Amniotic epithelial cell (primary cell): ENCODE measurements at places on chromosomes 4 and X.
A peak's percentile ranks its signal among the peaks of the same experiment; 100 is the strongest.

- peak; percentile 81 for DNase-seq
Measured at GRCh38 chr4:4492161-4492847, 49.5 kb downstream of the STX18 start.

- no peak for DNase-seq
Measured at GRCh38 chr4:41670530-41670929, 78.0 kb downstream of the PHOX2B start.

- DNase-seq, result no peak
Measured at GRCh38 chr4:78651250-78651860, 99.8 kb downstream of the ANXA3 start.

DNA sequence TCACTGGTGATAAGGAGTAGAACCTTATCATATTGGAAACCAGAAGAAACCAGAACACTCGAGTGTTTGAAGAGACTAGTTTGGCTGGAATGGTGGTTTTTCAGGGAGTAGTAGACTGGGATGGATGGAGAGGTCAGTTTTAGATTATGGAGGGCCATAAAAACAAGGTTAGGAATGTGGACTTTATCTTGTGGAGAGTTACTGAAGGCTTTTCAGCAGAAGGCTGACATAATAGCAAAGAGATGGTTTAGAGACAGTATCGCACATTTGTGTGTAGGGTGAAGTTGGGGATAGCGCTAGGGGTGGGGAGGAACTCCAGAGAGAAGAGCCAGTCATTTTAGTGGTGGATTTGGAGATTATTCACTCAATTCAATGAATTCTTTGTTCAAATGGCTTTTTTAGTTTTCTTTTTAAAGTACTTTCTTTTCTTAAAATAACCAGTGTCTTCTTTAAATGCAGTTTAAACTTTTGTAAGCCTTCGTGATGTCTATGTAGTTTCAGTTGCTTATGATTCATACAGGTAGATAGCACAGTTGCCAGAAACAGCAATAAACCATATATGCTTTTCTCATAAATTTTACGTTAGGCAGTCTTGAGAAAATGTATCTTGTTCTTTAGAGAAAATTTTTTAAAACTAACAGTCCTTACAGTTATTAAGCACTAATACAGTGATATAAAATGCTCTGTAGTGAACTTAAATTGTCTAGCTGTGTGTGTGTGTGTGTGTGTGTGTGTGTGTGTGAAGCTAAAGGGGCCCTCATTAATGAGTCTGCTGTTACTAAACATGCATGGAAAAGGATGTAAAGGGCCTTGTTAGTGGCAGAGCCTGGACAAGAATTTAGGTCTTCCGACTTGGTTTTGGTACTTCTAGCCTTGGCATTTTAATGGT is 3.8 kb downstream of the ARHGAP10 start:
- peak; percentile 79 for DNase-seq

DNA sequence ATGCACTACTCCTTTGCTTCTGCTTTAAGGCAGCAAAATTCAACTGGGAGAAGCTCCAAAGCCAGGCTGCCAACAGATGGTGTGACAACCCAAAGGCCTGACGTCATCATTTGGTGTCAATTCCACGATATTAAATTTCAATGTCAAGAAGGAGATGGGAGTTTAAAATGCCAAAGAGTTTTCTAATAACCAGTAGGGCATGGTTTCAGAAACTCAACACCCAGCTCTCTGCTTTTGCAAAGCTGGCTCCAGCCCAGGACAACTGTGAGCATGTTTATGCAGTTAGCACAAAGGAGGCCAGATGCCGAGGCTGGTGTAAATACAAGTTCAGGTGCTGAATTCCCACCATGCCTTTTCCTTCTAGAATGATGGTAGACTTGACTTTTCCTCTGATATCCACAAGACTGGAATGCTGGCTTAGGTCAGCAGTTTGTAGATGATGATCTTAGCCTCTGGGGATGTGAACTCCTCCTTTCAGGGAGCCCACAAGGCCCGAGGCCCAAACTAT is 67.3 kb downstream of the AFAP1 start:
- peak; percentile 53 for DNase-seq

DNA sequence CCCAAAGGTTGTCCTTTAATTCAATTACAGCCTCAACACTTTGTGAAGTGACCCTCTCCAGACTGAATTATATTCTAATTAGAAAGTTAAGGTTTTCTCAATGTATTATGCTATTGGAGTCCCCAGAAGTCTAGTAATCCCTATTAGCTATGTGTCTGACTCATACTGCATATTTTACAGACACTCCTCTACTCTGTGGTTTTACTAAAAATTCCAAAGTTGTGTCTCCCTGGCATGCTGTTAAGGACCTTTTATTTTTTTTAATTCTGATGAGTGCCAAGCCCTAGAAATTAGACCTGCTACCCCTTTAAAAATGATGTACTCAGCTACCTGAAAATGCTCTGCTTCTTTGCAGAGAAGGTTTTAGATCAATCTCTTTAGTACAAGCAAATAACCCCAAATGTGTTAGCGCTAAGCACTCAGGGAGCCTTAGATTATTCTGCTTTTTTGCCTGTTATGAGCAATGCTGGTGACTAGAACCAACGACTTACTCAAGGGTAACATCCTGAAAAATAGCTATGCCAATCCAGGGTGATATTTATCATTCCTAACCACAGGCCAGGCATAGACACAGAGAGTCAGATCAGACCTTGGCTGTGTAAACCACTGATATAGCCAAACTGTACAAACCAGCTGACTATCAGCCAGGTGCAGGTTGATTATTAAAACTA is 26.1 kb upstream of the CXCL13 start:
- DNase-seq, result peak; percentile 90

- DNase-seq, result peak; percentile 36
Measured at GRCh38 chr4:94462572-94462971, 10.8 kb downstream of the PDLIM5 start.

DNA sequence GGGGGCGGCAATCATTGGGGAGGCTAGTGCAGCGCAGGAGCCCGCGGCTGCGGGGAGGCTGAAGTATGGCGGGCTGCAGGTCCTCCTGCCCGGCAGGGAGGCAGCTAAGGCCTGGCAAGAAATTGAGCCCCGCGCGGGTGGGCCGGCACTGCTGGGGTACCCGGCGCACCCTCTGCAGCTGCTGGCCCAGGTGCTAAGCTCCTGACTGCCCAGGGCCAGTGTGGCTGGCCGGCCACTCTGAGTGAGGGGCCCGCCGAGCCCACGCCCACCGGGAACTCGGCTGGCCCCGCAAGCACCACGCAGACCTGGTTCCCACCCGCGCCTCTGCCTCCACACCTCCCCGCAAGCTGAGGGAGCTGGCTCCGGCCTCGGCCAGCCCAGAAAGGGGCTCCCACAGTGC is 94.9 kb downstream of the SLC39A8 start:
- no peak for DNase-seq

DNA sequence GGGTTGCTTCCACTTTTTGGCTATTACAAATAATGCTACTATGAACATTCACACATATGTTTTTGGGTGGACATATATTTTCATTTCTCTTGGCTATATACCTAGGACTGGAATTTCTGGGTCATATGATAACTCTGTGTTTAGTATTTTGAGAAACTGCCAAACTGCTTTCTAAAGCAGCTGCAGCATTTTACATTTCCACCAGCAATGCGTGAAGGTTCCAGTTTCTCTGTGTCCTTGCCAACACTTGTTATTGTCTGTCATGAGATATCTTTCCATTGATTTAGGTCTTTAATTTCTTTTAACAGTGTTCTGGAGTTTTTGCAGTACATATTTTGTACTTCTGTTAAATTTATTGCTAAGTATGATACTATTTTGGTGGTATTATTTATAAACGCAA is 48.3 kb downstream of the CLCN5 start:
- no peak for DNase-seq

GRCh38 chrX:153871451-153871850 is 14.5 kb downstream of the L1CAM start:
- DNase-seq, result no peak

GRCh38 chrX:34365471-34365870 is 233.4 kb upstream of the FAM47A start:
- no peak for DNase-seq

- DNase-seq, result no peak
Measured at GRCh38 chrX:499870-500364, 113.2 kb upstream of the PPP2R3B start.

- DNase-seq, result peak; percentile 49
Measured at GRCh38 chr4:89837385-89837992, 528 bp upstream of the SNCA start.

DNA sequence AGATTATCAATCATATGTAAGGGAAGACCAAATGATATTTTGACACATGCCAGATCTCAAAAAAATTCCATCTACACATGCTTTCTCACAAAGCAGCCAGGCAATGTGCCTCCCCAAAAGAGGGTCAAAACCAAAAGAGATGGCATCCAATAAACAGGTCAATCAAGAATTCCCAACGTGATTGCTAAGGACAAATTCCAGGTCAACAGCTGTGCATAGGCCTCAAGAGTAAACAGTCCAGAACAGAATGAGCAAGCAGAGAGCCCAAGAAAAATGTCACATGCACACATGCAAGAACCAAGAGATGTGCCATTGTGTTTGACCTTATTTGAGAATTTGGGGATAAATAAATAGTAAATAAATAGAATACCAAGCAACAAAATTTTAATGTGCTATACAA is 136.7 kb downstream of the APBB2 start:
- DNase-seq, result no peak

- DNase-seq, result no peak
Measured at GRCh38 chr4:125486351-125486750, 171.6 kb downstream of the FAT4 start.

DNA sequence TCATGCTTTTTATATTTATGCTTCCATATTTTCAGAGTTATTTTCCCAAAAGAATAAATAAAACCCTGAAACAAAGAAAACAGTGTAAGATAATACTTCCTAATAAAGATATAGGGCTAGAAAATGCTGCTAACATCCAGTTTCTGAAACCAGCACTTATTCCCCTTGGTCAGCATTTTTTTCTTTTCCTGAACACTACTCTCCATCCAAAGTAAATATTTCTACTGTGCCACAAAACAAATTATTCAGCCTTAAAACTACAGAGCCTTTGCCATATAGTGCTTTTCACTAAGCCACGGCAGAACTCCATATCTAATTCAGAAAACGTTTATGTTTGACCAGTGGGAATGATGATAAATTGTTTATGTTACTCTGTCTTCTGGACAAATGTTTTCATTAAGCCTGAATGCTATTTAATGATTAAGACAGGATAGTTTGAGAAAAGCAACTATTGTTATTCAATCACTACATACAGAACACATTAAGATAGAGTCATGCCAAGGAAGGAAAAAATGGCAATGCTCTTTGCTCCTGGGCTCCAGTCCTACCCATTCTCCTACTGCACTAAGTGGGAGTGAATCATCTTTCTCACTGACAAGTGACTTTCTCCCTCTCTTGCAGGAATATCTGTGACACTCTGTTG is 723.9 kb downstream of the FAT4 start:
- DNase-seq, result no peak

GRCh38 chr4:5928274-5928673 is 35.4 kb upstream of the CRMP1 start:
- DNase-seq, result no peak

- no peak for DNase-seq
Measured at GRCh38 chr4:6200922-6201362, 593 bp upstream of the JAKMIP1 start.

DNA sequence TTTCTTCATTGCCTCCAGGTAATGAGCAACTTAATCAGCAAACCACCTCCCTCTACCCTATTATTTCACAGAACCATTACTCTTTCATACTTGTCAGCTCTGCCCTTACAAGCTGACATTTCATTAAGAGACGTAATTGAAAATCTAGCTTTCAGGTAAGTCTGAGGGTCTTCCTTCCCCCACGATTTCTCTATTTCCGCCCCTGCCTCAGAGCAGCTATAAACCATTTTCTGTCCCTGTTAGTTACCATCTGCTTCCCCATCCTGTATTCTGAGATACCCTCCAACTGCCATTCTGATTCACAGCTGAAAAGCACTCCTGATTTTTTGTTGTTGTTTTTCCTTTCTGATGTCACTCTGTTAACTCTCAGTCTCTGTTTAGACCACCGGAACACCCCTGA is 37.1 kb downstream of the SH3RF1 start:
- no peak for DNase-seq

DNA sequence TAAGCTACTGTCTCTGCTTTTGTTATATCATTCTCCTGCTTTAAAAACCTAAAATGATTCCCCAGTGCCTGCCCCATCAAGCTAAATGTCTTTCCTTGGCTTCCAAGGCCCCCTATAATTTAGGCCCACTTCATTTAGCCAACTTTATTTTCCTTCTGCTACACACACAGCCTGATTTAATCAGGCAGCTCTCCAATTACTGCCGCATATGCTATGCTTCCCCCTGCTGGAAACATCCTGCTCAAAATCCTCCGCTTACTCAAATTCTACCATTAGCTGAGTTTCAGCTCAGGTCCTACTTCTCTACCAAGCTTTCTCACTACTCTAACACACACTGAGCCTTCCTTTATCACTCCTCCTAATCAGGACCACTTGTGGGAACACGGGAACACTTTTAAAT is 17.0 kb downstream of the LAMP2 start:
- DNase-seq, result peak; percentile 37

DNA sequence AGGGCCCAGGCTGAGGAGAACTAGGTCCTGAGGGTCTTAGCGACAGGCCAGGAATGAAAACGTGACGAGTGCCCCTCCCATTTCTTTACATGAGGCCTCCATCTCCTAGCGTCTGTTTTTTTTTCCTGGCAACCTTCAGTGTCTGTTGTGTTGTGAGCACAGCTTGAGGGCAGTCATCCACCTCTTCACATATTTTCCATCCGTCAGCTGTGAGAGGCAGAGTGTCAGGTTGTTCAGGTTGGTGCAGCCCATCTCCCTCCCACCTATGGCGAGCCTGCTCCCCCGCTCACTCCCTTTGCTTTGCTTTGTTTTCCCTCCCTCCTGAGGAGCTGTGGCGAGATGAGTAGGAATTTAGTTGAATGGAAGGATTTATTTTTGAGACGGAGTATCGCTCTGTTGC is 51.7 kb upstream of the CHRNA9 start:
- no peak for DNase-seq

GRCh38 chr4:152180369-152180768 is 355.5 kb downstream of the FBXW7 start:
- no peak for DNase-seq

GRCh38 chr4:122716825-122717448 is 15.6 kb upstream of the BBS12 start:
- peak; percentile 65 for DNase-seq

DNA sequence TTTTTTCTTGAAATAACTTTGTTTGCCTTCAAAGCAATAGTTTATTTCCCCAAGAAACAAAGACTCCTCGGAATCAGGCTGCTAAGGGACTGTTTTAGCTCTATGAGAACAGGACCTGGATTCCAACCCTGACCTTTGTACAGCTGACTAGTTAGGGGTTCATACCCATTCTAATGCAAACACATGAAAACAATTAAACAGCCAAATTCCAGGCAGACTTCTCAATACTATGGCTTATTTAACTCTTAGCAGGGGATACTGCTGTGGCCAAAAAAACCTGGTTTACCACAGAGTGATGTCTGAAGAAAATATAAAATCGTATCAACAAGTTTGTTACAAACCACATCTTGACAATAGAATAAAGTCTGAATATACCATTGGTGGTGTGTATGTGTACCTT is 129.6 kb upstream of the INTU start:
- no peak for DNase-seq

DNA sequence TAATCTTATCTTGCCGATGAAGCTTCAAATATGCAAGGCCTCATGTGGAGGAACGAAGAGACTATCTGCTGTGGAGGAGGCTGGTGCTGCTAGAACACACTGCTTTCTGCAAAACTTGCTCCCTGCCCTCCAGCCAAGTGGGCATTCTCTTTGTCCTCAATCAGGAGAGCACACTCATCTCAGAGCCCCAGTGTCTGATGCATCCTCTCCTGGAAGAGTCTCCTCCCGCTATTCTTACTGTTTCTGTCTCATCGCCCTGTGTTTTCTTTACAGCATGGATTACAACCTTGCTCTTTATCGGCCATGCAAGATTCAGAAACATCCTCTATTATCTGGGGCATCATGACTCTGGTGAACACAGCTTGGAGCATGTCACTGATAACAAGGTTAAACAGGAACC is 68.2 kb upstream of the MTNR1A start:
- peak; percentile 41 for DNase-seq
